ENCODE measurements at places on chromosomes 4 and X.

GRCh38 chrX:120358737-120359456 is 3.0 kb upstream of the ATP1B4 start:
- DNase-seq: no peak

DNA sequence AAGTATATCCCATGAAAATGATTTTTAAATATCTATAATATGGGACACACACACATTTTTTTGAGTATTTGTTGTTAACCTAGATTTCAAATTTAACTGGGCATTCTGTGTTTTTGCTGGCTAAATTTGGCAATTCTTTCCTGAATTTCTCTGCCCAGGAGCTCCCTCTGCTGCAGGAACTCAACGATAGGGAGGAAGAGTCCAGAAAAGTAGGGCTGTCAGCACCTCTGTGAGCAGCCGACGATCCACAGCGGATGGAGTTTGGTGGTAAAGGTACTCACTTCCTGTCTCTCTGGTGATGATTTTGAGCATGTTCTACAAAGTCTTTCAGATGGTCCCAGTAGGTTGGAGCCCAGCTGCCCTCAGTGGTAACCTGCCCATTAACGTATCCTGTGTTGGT is 23.1 kb upstream of the TMEM184C start:
- no peak for DNase-seq

GRCh38 chr4:155632310-155632840 is 34.3 kb upstream of the GUCY1A1 start:
- no peak for DNase-seq

- no peak for DNase-seq
Measured at GRCh38 chr4:12993923-12994322, 490.2 kb downstream of the RAB28 start.

DNA sequence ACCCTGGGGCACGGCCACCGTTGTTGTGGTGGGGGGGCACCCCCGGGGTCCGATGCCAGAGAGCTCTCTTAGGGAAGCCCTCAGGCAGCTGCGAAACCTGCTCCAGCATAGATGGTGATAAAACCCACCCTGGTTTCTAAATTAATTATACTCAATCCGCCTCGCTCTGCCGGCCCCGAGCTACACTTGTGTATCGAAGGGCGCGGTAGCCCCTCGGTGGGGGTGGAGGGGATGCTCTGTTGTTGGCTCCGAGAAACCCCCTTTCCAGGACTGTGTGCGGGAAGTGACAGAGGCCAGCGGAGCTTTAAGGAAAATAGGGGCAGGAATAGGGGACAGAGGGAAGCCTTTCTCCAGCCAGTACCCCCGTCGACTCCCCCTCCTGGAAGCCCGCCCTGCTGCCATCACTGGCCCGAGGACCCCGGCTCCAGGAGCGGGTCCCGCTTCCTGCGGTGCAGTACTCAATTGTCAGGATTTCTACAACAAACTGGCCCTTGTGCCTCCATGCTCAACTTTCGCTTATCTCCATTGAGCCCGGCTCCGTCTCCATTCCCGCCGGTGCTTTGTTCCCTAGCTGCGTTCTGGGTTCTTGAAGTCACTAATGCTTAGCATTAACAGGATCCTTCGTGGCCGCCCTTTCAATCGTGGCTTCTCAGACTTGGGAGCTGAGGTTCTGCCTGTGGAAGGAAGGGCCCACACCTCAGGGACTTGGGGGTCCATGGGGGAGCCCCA is 408.2 kb downstream of the BCOR start:
- DNase-seq: no peak

DNA sequence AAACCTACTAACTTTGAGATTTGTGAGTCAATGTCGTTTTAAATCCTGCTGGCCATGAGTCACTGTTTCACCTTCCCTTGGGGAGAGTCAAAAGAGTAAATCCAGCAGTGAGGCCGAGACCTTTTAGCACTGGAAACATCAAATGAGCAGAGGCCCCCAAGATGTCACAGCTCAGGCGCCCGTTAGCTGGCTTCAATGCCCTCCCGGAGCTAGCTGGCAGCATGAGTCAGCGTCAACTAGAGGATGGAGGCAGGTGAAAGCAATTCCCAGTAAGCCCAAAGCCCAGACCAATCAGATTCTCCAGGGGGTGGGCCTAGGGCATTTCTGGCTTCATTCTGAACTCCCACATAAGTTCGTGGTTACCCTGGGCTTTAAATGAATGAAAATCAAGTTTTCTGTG is 170.9 kb downstream of the CLCN4 start:
- no peak for DNase-seq

DNA sequence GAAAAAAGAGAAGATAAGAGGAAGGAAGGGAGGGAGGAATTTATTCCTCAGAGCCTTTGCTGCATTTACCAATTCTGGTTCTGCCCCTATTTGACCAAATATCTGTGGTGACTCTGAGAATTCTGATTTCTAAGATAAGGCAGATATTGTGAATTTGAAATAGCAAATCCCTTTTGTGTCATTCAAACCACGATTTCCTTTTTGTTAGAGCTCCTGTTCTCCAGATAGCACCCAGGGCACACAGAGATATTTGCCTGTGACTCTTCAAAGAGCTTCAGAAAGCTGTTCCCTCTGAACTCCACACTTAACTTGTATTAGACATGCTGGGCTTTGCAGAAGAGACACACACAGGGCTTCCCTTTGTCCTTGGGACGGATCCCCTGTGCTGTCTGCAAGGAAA is 272.2 kb downstream of the DHRSX start:
- DNase-seq: no peak

DNA sequence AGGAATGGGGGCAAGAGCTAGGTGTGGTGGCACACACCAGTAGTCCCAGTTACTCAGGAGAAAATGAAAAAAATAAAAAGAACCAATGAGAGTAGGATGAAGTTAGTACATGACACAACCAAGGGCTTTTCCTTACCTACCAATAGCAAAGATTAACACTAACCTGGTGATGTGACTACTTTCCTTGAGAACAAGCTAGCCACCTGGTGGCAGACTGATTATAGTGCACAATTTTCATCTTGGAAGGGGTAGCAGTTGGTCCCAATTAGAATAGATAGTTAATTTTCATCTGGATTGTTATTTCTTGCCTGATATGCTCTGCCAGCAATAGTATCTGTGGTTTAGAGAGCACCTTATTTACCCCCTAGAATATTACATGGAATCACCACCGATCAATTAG is 1216.8 kb upstream of the PABPC4L start:
- DNase-seq: no peak

GRCh38 chrX:31542566-31542965 is 470.7 kb upstream of the FTHL17 start:
- DNase-seq: no peak

- DNase-seq: no peak
Measured at GRCh38 chr4:64306255-64306565, 103.0 kb downstream of the TECRL start.

GRCh38 chr4:156786713-156787112 is 184.9 kb downstream of the PDGFC start:
- DNase-seq: no peak

DNA sequence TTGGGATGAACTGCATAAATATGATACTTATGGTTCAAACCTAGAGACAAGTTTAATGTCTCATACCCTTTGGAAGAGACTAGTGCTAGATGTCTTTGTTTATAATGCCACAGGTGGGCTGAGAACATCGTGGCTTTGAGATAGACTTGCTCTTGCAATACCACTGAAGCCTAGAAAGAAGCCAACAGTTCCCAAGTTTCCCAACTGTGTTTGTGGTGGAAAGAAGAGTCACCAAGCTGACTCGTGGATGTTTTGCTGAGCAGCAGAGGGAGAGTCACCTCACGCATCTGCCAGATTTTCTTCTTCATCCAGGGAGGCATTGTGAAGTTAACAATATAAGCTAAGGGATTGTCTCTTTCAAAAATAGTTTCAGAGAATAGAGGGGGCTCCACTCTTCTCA is 1076.2 kb downstream of the C4orf33 start:
- no peak for DNase-seq

GRCh38 chr4:185261946-185262345 is 52.5 kb downstream of the SNX25 start:
- DNase-seq: no peak

DNA sequence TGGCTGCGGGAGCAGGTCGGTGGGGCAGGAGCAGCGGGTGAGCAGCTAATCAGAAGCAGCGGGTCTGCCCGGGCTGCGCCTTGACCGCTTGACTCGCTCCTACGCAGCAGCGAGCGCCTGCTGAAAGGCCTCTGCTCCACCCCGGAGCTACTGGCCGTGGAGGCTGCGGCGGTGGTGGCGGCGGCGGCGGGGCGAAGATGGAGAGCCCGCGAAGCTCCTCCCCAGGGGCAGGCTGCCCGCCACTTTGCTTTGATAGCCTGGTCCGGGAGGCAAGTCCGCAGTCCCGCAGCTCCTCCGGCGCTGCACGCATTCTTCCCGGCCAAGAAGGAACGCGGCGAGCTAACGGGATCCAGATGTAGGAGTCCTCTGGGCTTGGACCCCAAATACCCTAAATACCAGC is 36.7 kb downstream of the PJA1 start:
- DNase-seq: no peak

DNA sequence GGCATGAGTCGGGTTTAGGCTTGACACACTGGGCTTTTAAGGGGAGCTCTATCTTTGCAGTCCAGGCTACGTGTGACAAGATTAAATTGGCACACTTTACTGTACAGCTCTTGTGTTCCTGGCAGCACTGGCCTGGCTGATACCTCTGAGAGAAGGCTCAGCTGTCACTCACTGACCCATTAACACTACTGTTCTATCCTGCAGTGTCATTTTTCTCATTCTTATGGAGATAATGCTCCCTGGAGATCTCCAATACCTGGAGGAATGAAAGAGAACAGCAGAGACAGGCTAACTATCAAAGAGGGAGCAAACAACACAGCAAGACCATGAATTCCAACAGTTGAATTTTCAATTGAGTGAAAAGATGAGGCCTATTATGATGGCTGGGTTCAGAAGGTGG is 1.7 kb upstream of the PDHA2 start:
- DNase-seq: no peak

GRCh38 chrX:10158279-10159144 is 1.7 kb downstream of the CLCN4 start:
- no peak for DNase-seq

GRCh38 chr4:186621959-186622553 is 66.7 kb upstream of the MTNR1A start:
- no peak for DNase-seq

- DNase-seq: peak; percentile 90
Measured at GRCh38 chr4:173334891-173335752, 964 bp upstream of the HMGB2 start.

GRCh38 chr4:105133976-105134375 is 12.7 kb upstream of the TET2 start:
- no peak for DNase-seq

Data from K562 (cell line).